ENCODE measurements at places on chromosomes 7 and 10.

DNA sequence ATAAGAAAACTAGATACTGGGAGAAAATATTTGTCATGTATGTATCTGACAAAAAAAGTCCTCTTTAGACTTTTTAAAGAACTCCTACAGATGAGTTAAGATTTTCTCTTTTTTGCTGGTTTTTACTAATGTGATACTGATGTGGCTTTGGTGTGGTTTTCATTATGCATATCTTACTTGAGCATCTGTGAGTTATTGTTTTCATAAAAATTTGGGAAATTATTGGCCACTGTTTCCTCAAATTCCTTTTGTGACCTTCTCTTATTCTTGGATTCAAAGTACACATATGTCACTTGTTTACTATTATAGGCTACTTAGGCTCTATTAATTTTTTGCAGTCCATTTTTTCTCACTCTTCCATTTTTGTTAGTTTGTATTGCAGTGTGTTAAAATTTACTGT lies 89.0 kb downstream of the PPP1R9A start:
- DNase-seq, result no peak

- peak; percentile 16 for DNase-seq
These were observed 140.4 kb upstream of the AUTS2 start for GRCh38 chr7:69457595-69458504.

DNA sequence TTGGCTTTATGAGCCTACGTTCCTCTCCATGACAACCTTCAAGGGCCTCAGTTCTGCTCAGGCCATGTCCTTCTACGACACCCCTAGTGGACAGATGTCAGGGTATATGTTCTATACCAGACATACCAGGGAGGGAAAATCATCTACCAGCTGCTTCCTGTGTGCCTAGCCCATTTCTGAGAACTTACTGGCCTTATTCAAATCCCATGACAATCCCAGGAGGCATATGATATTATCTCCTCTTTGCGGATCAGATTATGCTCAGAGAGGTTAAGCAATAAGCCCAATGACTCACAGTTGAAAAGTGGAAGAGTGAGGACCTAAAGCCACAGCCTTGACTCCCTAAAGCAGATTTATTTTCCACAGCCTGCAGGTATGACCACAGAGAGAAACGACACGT lies 139.3 kb downstream of the GLI3 start:
- no peak for DNase-seq

DNA sequence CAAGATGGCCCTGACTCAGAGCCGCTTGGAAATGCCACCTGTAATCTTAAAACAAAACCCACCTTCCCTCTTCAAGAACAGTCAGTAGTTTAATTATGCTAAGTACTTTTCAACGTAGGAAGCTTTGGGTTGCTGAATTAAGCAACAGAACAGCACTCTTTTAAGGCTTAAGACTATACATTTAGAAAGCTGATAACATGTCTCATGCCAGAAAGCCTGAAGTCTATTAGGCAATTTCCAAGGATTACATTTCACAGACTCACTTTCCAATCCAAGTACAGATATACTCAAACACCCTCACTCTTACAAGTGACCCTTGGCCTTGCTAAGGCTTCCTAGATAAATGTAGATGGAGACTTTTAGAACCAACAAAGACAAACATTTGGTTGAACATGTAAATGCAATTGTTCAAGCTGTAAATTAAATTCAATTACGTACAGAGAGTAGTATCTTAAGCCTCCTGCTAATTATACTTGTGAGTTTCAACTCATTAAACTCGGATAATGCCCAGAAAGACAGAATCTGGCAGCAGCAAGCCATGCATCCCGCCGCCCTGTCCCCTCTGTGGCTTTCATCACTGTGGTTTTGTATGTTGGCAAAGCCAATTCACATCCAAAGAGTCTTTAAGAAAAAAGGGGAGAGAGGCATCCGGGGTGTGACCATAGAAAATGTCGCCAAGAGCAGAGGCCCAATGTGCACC lies 283.1 kb upstream of the NRP1 start:
- DNase-seq, result no peak

- DNase-seq, result peak; percentile 36
These were observed 26.5 kb downstream of the DNAJB12 start for GRCh38 chr10:72328045-72328828.

DNA sequence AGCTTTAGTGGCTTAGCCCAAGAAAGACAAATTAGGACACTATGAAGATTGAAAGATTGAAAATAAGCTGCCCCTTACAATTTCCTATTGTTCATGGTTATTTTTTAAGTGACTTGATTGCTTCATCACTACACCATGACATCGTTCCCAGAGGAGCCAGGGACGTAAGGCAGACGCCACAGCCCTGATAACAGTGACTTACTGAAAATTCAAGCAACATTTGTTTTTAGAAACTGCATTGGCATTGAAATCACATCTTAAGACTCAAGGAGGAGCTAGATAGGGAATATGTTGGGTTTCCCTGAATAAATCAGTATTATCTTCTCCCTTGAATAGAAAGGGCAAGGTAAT lies 38.7 kb upstream of the ANK3 start:
- no peak for DNase-seq

DNA sequence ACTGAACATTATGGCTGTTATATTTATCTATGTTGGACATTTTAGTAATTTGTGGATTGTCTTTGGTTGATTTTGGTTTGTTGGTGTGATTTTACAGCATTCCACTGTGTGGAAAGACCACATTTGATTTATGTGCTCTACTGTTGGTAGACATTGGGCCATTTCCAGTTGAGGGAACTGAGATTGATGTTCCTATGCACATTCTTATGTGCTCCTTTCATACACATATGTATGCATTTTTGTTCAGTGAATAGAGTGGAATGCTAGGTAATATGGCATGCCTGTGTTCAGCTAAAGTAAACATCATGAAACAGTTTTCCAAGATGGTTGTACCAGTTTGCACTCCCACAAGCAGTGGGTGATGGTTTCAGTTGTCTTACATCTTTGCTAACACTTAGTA lies 15.1 kb downstream of the CACNB2 start:
- no peak for DNase-seq

DNA sequence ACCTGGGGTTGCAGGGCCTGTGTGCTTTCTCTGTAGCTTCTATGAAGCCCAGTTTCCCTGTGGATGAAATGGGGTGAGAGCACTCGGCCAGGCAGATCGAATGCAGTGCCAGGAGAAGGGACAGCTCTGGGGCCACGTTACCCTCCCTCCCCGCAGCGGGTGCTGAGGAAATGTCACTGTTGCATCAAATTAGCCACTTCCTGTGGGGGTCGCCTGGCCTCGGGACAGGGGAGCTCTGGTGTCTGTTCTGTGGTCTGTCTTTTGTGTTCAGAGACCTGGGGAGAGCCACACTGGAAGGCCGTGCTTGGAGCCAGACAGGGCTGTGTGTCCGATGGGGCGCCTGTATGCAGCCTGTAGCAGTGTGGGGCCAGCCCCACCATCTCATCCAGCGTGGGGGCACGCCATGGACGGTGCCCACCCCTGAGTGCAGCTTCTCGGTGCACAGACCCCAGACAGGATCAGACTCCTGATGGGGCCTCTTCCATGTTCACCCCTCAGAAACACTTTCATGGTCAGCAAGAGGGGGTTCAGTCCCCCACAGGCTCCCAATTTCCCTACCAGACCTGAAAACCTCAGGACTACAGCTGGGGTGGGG lies 13.6 kb downstream of the TTYH3 start:
- DNase-seq, result no peak

- no peak for DNase-seq
These were observed 53.0 kb downstream of the STEAP1B start for GRCh38 chr7:22447008-22447407.

DNA sequence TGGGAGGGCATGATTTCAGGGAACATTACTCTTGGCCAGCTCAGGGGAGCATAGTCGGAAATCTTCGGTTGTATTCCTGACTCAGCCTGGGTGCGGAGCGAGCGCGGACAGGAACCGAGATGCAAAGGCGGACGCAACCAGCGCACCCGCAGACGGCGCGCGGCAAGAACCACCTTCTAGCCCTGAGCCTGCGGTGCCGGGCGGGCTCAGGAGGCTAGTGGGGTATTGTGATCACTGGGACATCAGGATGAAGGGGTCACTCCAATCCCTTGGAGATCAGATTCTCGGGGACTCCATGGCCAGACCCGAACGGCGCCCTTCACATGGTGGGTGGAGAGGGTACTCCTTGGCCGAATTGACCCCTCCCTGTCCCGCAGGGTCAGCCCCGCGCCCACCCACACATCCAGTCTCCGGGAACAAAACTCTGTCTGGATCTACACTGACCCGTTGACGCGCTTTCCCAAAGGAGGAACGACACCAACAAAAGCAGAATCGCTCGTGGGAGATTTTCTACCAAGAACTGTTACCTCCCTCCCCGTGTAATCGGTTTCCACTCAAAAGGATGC lies 730.5 kb downstream of the ZWINT start:
- no peak for DNase-seq

GRCh38 chr10:109019001-109019424 lies 904.3 kb downstream of the XPNPEP1 start:
- no peak for DNase-seq

DNA sequence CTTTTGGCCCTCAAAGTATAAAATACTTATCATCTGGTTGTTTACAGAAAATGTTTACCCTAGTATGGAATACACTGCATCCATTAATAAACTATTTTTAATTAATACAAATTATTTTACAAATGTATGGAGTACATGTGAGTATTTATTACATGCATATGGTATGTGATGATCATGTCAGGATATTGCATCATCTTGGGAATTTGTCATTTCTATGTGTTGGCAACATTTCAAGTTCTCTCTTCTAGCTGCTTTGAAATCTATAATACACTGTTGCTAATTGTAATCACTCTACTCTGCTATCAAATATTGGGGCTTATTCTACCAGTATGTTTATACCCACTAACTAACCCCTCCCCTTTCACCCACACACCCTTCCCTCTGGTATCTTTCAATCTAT lies 103.9 kb upstream of the THSD7A start:
- no peak for DNase-seq

- DNase-seq, result no peak
These were observed 39.6 kb downstream of the GRK5 start for GRCh38 chr10:119246862-119247549.

- DNase-seq, result no peak
These were observed 6.5 kb downstream of the DEPP1 start for GRCh38 chr10:44971935-44972757.

DNA sequence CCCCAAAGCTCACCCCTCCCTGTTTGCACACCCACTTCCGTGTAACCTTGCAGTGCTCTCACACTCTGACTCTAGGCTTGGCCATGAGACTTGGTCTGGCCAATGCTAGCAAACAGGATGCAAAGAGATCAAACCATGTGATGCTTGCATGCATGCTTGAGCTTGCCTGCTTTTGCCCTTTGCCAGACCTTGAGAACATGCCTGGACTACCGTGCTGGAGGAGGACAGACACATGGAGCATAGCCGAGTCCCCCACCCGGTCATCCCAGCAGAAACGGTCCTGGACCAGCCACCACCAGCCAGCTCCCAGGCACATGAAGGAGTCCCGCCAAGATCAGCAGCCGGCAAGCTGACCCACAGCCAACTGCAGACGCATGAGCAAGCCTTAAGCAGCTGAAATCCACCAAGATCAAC lies 23.4 kb downstream of the PYROXD2 start:
- DNase-seq, result no peak

- DNase-seq, result no peak
These were observed 502.4 kb downstream of the GRID1 start for GRCh38 chr10:85864173-85864549.

DNA sequence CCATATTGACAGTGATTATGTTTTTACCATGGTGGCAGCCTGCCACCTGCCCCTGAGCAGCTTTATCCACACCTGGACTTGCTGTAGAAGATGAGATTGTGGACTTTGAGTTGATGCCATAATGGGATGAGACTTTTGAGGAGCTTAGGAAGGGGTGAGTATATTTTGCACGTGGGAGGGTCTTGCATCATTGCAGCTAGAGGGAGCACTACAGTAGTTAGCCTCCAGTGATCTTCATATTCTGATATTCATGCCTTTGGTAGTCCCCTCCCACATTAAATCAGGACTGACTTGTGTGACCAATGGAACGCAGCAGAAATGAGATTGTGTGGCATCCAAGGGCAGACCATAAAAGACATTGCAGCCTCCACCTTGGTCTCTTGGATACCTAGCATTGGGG lies 18.2 kb upstream of the COL13A1 start:
- DNase-seq, result no peak

Measured in NCI-H345 (cell line).